Astrocyte (in vitro differentiated cells and primary cell): ENCODE measurements at places on chromosomes 13 and 19.

- no peak for DNase-seq
- H3K27ac ChIP-seq = no peak overlapping the region
- H3K27me3 ChIP-seq = no peaks in the 10 kb centered on the region
These were observed 25.1 kb downstream of the TINCR start for GRCh38 chr19:5542665-5543064.

DNA sequence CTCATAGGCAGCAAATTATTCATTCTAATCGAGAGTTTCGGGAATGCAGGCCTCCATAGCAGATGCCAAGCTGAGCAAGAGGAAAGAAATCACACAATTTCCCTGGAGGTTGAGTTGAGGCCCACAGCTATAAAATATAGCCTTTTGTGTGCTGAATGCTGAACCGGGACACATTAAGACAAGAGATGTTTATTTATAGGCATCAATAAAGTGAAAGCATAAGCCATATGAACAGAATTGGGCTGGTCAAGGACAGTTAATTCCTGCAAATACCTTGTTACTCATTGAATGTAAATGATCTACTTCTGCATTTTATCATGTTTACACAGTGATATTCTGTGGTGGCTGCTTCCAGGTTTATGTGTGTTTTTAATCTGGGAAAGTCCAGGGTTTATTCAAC lies 461.7 kb downstream of the KLF12 start:
- H3K4me3 ChIP-seq = no peak overlapping the region
- H3K4me1 ChIP-seq = peaks cover 13% of the 10 kb centered on the region
- no peak overlapping the region for H3K27ac ChIP-seq
- no peaks in the 10 kb centered on the region for H3K27me3 ChIP-seq
- no peaks in the 10 kb centered on the region for H3K36me3 ChIP-seq
- DNase-seq = peak; percentile 34

GRCh38 chr13:30763786-30764413 lies 28.6 kb downstream of the ALOX5AP start:
- H3K4me3 ChIP-seq = no peak overlapping the region
- H3K4me1 ChIP-seq = peaks cover 3% of the 10 kb centered on the region
- H3K36me3 ChIP-seq = no peaks in the 10 kb centered on the region
- no peaks in the 10 kb centered on the region for H3K27me3 ChIP-seq
- no peak overlapping the region for H3K27ac ChIP-seq

DNA sequence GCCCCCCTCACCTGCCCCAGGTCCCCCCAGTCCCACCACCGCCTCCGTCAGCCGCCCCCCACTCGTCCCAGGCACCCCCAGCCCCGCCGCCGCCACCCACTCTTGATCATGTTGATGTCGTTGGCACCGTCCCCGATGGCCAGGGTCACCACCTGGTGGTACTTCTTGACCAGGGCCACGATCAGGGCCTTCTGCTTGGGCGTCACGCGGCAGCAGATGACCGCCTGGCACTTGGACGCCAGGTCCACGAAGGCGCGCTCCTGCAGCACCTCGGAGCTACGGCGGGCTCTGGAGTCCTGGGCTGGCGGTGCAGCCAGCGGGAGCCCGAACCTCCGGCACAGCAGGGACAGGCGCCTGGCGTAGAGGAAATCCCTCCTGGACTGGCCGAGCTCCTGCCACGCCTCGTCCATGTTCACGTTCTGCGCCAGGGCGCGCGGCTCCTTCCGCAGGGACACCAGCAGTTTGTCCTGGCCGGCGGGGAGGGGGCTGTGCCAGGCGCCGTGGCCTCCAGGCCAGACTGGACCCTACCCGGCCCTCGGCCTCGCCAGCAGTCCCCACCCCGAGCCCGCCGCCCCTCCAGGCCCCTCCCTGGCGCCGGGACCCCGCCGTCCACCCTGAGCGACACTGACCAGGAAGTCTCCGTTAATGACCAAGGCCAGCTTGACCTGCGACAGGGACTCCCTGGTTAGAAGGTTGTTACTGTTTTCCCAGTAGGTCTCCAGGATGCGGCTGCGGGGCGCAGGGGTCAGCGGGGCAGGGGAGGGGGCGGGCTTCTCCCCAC lies 22.6 kb downstream of the ATP8B3 start:
- H3K27me3 ChIP-seq = peaks cover 5% of the 10 kb centered on the region
- no peak for DNase-seq
- no peaks in the 10 kb centered on the region for H3K4me1 ChIP-seq
- no peaks in the 10 kb centered on the region for H3K36me3 ChIP-seq
- H3K4me3 ChIP-seq = no peak overlapping the region

DNA sequence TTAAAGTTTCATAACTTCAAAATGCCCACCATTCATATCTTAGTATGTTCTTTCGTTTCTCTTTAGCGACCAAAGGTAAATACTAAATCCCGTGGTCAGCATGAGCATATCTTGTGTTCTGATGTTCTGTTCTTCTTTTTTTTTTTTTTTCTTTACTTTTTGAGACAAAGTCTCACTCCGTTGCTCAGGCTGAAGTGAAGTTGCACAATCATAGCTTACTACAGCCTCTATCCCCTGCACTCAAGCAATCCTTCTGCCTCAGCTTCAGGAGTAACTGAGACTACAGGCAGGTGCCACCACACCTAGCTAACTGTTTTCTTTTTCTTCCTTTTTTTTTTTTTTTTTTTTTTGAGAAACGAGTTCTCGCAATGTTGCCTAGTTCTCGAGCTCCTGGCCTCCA lies 60.9 kb upstream of the ATP12A start:
- no peaks in the 10 kb centered on the region for H3K4me1 ChIP-seq
- DNase-seq = no peak
- no peaks in the 10 kb centered on the region for H3K36me3 ChIP-seq
- no peaks in the 10 kb centered on the region for H3K27me3 ChIP-seq
- no peak overlapping the region for H3K27ac ChIP-seq

DNA sequence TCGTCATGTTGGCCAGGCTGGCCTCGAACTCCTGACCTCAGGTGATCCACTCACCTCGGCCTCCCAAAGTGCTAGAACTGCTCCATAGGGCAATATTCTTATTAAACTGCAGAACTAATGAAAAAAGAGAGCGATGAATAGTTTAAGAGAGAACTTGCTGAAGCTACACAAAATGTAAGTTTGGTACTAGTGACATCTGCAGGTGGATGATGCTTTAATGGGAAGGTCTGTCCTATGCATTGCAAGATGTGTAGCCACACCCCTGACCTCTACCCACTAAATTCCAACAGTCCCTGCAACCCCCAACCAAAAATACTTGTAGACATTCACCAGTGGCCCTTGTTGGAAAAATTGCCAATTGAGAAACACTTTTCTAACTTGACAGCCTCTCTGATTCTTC lies 117.8 kb downstream of the NALCN start:
- H3K27ac ChIP-seq = no peak overlapping the region
- no peaks in the 10 kb centered on the region for H3K36me3 ChIP-seq
- DNase-seq = no peak
- H3K4me1 ChIP-seq = no peaks in the 10 kb centered on the region
- H3K27me3 ChIP-seq = no peaks in the 10 kb centered on the region
- no peak overlapping the region for H3K4me3 ChIP-seq

DNA sequence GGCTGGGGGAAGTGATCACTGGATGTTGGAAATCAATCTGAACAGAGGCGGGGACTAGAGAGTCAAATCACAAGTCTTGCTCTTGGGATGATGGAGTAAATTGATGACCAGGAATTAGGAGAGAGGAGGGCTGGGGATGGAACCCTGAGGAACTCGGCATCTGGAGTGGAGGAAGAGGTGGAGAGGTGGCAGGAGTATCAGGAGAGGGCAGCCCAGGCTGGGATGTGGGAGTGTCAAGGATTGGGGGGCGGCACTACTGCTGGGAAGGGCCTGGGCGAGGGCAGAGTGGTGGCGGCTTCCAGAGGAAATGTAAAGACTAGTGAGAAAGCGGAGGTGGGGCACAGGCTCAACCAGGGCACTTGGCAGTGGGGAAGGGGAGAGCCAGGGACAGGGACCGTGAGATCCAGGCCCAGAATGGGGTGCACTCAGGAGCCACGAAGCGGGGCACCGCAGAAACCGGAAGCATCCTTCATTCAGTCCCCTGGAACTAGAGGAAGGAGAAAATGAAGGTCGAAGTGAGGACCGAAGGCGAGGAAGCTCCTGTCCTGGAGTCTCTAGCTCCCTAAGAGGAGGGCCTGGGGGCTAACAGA lies 81.2 kb upstream of the GPR183 start:
- no peak for DNase-seq
- no peaks in the 10 kb centered on the region for H3K27me3 ChIP-seq
- no peaks in the 10 kb centered on the region for H3K36me3 ChIP-seq
- H3K4me3 ChIP-seq = no peak overlapping the region
- no peaks in the 10 kb centered on the region for H3K4me1 ChIP-seq

- H3K27me3 ChIP-seq = no peaks in the 10 kb centered on the region
- H3K4me1 ChIP-seq = peaks cover 15% of the 10 kb centered on the region
- no peak overlapping the region for H3K4me3 ChIP-seq
- H3K36me3 ChIP-seq = no peaks in the 10 kb centered on the region
These were observed 391.7 kb upstream of the HTR2A start for GRCh38 chr13:47288546-47288945.

DNA sequence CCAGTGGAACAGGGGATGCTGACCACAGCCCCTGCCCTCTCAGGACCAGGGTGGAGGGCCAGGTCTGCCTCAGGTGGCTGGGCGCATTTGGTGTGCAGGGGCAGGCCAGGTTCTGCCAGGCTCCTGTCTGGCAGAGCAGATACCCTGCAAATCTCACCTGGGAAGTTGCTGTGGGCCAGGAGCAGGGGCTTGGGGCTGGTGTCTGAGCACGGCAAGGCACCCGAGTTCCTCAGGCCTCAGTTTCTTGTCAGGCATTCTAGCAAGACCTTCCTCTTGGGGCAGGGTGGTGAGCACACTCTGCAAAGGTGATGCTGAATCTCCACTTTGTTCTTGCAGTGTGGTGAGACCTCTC lies 1.1 kb downstream of the CRTC1 start:
- H3K27ac ChIP-seq = no peak overlapping the region
- H3K4me3 ChIP-seq = no peak overlapping the region
- DNase-seq = no peak
- H3K27me3 ChIP-seq = no peaks in the 10 kb centered on the region
- H3K36me3 ChIP-seq = no peaks in the 10 kb centered on the region

DNA sequence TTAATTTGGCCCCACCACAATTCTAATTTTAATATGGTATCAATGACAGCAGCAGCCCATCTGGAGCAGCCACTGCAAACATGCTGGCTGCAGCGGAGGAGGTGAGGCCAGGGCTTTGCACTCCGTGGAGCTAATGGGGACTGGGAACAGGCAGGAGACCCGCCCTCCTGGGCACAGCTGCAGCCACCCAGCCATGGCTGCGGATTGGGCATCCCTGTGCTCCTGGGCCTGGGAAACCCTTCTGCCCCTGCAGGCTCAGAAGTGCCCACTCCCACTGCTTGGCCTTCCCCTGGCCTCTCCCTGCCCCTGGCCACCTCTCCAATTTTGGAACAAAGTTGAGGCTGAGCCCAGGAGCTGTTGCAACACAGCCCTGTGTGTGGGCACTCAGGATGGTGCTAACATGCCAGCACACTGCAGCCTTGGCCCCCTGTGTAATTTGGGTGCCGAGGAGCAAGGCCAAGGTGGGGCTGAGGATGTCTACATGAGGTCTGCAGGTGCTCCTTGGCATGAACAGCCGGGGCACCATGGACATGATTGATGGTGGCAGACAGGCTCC lies 123.6 kb downstream of the PCDH9 start:
- H3K4me3 ChIP-seq = no peak overlapping the region
- H3K27ac ChIP-seq = no peak overlapping the region
- DNase-seq = no peak
- H3K27me3 ChIP-seq = no peaks in the 10 kb centered on the region
- H3K36me3 ChIP-seq = no peaks in the 10 kb centered on the region

DNA sequence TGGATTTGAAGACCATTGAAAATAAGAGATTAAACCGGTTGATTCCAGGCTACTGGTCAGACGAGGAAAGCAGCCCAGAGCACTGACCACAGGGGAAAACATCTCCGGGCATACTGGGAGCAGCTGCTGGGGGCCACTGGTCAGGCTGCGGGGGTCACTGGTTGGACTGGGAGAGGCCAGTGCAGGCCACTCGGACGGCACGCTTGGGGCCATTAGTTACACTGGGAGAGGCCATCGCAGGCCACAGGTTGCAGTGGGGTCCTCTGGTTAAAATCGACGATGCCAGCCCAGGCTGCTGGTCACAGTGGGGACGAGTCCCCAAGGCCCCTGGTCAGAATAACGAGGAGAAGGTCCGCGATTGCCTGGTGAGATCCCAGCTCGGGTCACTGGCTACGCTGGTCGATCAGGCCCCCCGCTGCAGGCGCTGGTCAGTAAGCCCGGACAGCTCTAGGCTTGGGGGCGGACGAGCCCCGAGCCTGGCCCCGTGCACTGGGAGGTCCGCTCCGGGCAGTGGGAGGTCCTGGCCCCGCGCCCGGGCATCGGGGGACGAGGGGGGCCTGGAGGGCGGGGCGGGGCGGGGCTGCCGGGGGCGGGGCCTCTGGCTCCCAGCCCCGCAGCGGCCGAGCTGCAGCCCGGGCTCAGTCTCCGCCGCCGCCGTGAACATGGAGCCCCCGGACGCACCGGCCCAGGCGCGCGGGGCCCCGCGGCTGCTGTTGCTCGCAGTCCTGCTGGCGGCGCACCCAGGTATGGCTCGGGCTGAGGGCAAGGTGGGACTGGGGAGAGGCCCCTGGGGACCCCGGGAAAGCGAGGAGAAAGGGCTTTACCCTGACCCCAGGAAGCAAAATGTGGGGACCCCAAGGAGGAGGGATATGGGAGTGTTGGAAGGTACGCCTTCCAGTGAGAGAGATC lies at the start of gene BCAM:
Gene BCAM, plus strand, starts transcription at position 641 of the 909 bp plus-strand sequence. Its CDS starts 22 bp downstream, at position 663.
- no peaks in the 10 kb centered on the region for H3K27me3 ChIP-seq
- DNase-seq = peak; percentile 27
- peak within 1 kb of the TSS; percentile 60 for H3K4me3 ChIP-seq
- H3K4me1 ChIP-seq = peaks cover 14% of the 10 kb centered on the region
- H3K27ac ChIP-seq = no peak within 1 kb of the TSS
- no peaks in the 10 kb centered on the region for H3K36me3 ChIP-seq

GRCh38 chr19:33722456-33723239 lies 74.0 kb upstream of the KCTD15 start:
- no peak for DNase-seq
- H3K27ac ChIP-seq = no peak overlapping the region
- no peaks in the 10 kb centered on the region for H3K36me3 ChIP-seq

DNA sequence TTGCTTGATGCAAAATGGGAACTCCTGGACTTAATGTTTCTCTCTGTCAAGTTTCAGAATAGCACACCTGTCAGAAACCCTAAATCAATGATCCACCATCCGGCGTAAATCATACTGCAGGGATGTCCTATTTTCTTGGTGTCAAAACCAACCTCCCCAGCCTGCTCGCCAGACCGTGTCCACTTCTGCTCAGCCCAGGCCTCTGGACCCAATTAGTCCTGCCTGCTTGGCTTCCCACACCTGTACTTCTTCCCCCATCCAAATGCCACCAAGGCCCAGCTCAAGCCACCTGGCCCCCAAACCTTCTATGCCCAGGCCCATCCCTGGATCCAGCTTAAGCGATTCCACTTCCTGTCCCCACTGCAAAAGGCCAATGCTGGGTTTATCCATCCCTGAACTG lies 25.1 kb upstream of the PEPD start:
- H3K4me1 ChIP-seq = no peaks in the 10 kb centered on the region
- H3K27ac ChIP-seq = no peak overlapping the region
- DNase-seq = no peak
- no peaks in the 10 kb centered on the region for H3K27me3 ChIP-seq
- H3K36me3 ChIP-seq = no peaks in the 10 kb centered on the region

- H3K27ac ChIP-seq = peak overlapping the region; percentile 34
- no peaks in the 10 kb centered on the region for H3K36me3 ChIP-seq
- H3K27me3 ChIP-seq = no peaks in the 10 kb centered on the region
- H3K4me3 ChIP-seq = no peak overlapping the region
- peak; percentile 93 for DNase-seq
These were observed 39.5 kb downstream of the PCCA start for GRCh38 chr13:100128373-100128772.
